ENCODE measurements at places on chromosomes 6 and 20.

DNA sequence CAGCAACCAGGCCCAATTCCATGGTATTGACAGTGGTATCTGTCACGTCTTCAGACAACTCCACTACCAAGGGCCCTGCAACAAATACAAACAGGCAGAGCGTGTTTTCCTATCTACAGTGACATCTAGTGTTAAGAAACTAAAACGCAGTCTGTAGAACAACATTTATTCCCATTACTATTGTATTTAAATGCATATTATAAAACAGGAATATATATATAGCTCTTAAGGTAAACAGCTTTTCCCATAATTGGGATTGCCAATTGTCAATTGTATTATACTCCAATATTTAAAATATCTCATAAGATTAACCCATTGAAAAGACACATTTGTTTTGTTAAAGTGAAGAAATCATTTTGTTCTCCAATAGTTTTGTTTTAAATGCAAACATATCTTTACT, 97.2 kb downstream of the KIF16B start:
- DNase-seq, result no peak

- no peak for DNase-seq
Observed at GRCh38 chr6:170232186-170233002, 58.5 kb downstream of the DLL1 start.

GRCh38 chr6:167506443-167507301, 181.8 kb downstream of the TTLL2 start:
- DNase-seq, result no peak

- DNase-seq, result no peak
Observed at GRCh38 chr6:144065213-144065660, 30.1 kb downstream of the SF3B5 start.

- DNase-seq, result no peak
Observed at GRCh38 chr20:59422872-59423544, 122.6 kb downstream of the EDN3 start.

Measured in stimulated activated CD4-positive, alpha-beta T cell treated with anti-CD3 and anti-CD28 coated beads, Interleukin-4, amount 100 ng/mL, for 4 hours (primary cell).